ENCODE measurements at places on chromosomes 7 and 10.

- DNase-seq = no peak
Observed at GRCh38 chr7:138400400-138400886, 59.6 kb upstream of the TRIM24 start.

DNA sequence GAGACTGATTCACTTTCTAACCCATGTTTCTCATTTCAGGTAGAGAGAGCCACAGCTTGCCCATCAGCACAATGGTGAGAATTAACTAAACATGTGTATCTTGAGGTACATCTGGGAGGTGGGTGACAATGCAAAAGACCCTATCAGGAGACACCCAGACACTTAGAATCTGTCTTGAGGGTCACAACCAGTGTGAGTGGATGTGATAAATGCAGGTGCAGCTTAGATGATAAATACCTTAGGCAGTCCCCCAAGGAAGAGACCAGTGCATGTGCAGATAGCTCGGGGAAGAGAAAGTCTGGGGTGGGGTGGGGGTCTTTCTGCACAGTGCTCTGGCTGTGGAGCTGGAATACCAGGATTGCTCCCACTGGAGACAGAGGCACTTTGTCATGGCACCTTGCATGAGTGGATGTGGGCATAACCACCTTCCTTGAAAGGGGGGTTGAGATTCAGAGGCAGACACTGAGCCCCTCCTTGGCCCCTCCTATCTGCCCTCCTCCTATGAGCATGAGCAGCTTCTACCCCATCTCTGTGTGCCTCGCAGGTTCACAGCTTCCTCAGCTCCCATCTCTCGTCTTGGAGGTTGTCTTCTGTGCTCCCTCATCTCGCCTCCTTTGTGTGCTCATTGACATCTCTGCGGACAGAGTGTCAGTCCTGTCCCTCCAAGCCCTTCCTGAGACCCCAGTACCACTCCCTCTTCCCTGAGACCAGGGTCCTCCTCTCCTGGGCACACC lies 349.8 kb downstream of the TCERG1L start:
- no peak for DNase-seq

GRCh38 chr10:66843396-66843795 lies 82.4 kb upstream of the LRRTM3 start:
- no peak for DNase-seq

- no peak for DNase-seq
Observed at GRCh38 chr10:29408847-29409240, 120.0 kb downstream of the LYZL1 start.

DNA sequence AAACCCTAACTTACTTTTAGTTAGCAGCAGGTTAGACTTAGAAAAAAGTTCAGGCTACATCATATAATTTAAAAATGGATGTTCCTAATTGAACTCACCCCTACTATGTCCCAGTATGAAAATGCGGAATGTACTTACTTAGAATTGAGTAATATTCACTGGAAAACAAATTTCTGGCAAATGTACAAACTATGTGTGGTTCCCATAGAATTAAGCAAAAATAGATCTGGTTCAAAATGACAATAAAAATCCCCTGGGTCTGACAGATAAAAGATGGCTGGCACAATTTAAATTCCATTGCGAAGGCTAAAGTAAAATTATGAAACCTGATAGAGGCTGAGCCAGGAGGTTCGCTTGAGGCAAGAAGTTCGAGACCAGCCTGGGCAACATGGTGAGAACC lies 42.4 kb upstream of the PRKAR2B start:
- no peak for DNase-seq

- no peak for DNase-seq
Observed at GRCh38 chr7:7529328-7529727, 6.3 kb downstream of the COL28A1 start.

GRCh38 chr7:139095194-139095659 lies 14.3 kb downstream of the ZC3HAV1 start:
- no peak for DNase-seq

GRCh38 chr7:28389504-28390395 lies 22.6 kb upstream of the CREB5 start:
- peak; percentile 31 for DNase-seq

DNA sequence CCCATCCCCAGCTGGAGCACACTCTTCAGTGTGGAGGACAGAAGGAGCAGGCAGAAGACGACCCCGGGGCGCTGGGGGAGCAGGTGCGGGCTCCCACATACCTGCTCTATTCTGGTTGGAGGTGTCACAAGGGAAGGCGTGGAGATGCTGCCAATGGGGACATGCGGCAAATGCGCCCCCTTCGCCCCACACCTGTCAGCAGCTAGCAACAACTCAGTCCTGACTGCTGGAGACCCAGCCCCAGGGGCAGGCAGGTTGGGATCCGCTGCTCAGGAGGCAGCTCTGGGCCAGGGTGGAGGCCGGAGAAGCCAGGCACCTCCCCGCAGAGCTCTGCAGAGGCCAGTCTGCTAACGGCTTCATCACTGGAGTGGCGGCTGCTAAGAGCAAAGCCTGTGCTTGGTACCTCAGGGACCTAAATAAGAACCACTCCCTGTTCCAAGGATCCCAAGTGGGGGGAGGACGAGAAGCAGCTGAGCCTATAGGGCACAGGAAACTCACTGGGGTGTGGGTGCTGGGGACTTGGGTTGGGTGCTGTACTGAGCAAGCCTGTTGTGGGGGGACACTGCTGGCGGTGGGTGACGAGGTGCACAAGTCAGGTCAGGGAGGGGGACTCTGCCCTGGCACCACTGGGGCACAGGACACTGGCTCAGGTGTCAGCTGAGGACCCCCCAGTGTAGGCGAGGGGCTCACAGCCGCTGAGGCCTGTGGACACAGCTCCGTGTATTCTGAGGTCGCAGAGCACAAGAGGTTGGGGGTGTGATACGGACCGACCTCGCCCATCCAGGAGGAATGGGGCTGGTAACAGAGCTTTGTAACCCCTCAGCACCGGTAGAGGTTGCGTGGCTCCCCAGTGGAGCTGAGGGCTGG lies 19.2 kb upstream of the GPR146 start:
- no peak for DNase-seq
